NCI-H1105 treated with DMSO at 0.1 percent for 48 hours (cell line): ENCODE measurements at places on chromosomes 4 and X.

DNA sequence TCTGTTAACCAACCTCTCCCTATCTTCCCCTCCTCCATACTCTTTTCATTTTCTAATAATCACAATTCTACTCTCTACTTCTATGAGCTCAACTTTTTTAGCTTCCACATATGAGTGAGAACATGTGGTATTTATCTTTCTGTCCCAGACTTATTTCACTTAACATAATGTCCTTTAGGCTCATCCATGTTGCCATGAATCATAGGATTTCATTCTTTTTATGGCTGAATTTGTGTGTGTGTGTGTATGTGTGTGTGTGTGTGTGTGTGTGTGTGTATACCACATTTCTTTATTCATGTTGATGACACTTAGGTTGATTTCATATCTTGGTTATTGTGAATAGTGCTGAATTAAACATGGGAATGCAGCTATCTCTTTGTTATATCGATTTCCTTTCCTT, 37.4 kb downstream of the RUFY3 start:
- DNase-seq, result no peak

DNA sequence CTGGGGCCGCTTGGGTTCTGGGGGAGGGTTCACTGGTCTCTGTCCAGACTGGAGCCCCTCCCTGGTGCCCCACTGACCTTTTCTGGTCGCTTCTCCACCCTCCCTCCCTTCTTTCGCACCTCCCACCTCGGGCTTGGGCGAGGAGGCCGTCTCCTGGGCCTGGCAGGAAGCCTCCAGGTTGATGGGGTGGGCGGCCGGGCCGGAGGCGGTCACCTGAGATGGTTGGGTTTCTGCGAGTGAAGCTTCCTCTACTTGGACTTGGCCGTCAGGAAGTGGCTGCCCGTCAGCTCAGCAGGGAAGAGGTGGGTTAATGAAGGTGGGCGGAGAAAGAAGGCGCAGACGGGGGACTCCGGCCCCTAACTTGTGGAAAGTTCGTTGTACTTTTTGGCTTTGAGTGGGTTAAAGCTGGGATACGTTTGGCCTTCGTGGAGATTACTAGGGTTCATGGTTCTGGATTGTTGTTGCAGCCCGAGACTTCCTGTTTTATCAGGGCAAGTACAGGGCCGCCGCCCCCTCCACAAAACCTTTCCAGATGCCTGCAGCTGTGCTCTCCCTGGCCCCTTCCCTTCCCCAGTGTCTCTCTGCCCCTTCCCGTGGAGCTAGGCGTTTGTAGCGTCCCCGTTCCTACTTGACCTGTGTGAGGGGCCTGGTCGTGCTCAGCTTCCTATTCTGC, 1.2 kb downstream of the AKAP17A start:
- DNase-seq, result no peak

DNA sequence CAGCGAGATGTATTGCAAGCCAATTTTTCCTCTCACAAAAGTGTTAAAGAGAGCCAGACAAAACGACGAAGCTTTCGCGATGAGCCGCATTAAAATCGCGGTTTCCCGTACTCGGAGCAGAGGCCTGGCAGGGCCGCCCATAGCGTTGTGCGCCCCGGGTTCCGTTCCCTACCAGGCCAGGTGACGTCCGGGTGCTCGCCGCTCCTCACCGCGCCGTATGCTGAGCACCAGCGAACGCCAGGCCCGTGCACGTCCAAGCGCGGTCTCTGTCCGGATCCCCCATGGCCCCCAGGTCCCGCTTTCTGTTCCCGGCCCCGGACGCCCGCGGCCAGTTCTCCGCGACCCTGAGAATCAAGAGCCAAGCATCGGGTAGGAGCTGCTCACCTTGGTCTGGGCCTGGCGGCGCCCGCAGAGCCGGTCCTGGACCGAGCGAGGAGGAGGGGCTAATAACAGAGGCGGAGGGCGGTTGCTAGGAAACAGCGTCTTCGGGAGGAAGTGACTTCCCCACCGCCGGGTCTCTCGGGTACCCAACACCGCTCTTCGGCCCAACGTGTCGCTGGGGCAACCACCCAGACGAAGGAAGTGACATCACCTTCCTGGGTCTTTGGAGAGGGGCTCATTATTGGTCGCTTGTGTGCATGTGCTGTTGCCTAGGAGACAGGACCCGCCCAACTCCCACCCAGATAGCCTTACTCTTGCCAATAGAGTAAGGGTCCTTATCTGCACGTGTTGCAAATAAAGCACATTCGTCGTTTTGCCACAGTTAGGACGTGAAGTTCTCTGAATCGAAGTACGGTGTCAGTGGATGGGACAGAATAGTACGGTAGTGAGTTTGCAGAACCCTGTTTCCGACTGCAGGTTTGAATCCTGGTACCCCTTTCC, at the start of gene MAP9:
TSS of gene MAP9 (minus strand) at position 579 of the 882 bp plus-strand sequence. CDS start 1,115 bp downstream, outside the sequence.
- DNase-seq, result peak; percentile 94

GRCh38 chr4:124104101-124104500, 608.4 kb downstream of the ANKRD50 start:
- DNase-seq, result no peak

DNA sequence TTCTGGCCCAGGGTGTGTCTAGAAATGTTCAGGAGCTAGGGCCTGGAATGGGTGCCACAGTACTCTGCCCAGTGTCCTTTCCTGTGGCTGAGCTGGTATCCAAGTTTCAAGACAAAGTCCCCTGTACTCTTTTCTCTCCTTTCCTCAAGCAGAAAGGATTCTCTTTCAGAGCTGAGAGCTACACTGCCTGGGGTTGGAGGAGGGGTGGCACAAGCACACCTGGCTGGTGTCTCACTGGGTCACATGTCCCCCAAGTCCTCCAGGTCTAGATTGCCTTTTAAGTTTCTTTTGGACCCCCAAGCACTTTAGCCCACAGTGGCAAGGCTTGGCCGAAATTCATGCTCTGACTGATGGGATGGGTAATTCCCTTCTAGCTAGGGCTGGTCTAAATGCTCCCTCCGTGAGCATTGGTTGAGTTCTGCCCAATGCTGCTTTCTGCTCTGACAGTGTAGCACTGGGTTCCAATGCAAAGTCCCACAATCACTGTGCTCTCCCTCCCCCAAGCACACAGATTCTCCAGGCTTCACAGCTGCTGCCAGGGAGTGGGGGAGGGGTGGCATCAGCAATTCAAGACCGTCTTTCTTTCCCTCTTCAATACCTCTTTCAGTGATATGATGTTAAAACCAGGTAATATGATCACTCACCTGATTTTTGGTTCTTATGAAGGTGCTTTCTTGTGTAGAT, 47.8 kb downstream of the BEX3 start:
- no peak for DNase-seq

- DNase-seq, result no peak
Measured at GRCh38 chr4:58553679-58554078, 1443.5 kb upstream of the IGFBP7 start.

GRCh38 chrX:23656684-23657083, 10.6 kb upstream of the PRDX4 start:
- no peak for DNase-seq

GRCh38 chr4:163748449-163748848, 254.0 kb downstream of the TMA16 start:
- peak; percentile 75 for DNase-seq

DNA sequence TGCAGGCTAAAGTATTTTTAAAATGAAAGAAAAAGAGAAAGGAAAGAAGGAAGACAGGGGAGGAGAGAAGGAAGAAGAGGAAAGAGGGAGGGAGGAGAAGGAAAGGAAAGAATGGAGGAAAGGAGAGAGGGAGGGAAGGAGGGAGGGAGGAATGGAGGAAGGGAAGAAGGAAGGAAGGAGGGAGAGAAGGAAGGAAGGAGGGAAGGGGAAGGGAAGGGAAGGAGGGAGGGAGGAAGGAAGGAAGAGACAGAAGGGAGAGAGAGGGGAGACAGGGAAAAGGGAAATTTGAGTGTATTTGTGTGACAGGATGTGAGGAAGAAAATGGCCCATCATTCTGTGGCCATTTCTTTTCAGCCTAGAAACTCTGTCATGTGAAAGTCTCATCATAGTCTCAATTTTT, 14.9 kb upstream of the PLAC1 start:
- DNase-seq, result no peak

- DNase-seq, result no peak
Measured at GRCh38 chr4:81845761-81846160, 374.1 kb upstream of the RASGEF1B start.

GRCh38 chr4:39608451-39608850, 30.2 kb downstream of the SMIM14 start:
- no peak for DNase-seq

- DNase-seq, result no peak
Measured at GRCh38 chr4:89579771-89580170, 257.2 kb downstream of the SNCA start.

DNA sequence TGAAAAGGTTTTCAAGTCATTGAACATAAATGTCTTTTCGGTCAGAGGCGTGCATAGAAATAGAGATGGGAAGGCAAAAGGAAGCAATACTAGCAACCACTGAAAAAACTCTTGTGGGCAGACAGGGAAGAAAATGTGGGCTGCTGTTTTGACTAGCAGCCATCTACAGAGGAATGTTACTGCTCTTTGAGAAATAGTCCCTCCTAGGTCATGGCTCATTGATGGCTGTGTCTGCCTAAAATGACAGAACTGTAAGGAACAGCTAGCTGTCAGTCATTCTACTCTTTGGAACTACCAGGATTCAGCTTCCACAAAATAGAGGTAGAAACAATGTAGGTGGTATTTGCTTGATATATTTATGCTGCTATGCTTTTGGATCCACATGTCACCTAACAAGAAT, 26.9 kb upstream of the TMPRSS11B start:
- DNase-seq, result no peak

DNA sequence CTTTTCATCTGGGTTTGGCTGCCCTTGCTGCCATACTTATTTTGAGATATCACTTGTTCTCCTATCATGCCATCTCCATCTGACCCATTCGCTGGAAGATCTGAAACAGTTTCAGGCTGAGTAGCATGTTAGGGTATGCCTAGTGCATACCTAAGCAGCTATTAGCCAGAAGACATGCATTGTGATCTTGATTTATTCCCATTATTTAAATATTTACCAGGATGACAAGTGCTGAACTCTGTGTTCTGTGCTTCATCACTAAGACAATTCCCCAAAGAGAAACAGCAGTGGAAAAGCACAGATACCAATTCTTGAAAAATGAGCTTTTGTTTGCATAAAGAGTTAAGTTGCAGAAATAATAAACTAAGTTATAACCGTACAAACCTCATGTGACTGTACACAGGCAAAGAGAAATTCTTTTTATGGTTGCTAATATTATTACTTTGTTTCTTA, 271.0 kb upstream of the ARSJ start:
- DNase-seq, result no peak

DNA sequence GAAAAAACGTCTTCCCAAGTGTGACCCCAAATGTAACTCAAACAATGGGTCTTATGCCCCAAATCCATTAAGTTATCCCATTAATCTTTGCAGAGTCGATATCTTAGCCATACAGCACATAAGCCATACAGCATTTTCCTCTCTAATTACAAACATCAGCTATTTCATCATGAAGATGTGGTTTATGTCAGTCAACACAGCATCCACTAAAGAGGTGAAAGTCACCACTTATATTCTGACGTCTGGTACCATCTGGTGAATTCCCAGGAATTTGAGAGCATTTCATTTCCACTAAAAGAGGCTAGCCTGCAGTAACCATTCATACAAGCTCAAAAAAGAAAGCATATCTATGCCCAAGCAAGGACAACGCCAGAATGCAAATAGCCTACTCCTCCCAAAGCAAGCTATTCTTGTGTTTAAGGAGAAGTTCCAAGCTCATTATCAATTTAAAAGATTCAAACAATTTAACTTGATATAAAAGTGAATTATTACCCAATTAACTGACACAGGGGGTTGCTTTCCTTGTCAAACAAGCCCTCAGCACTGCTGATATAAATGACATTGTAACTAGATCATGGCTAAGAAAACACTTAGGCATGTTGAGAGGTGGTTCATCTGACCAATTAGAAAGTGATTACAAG, 203.3 kb downstream of the ANTXR2 start:
- no peak for DNase-seq

- no peak for DNase-seq
Measured at GRCh38 chr4:88879991-88880390, 177.0 kb downstream of the FAM13A start.

- peak; percentile 65 for DNase-seq
Measured at GRCh38 chrX:154019633-154020528, at the start of gene IRAK1. TSS of gene IRAK1 (minus strand) at chrX:154019902. CDS start at chrX:154019812, 90 bp downstream.

DNA sequence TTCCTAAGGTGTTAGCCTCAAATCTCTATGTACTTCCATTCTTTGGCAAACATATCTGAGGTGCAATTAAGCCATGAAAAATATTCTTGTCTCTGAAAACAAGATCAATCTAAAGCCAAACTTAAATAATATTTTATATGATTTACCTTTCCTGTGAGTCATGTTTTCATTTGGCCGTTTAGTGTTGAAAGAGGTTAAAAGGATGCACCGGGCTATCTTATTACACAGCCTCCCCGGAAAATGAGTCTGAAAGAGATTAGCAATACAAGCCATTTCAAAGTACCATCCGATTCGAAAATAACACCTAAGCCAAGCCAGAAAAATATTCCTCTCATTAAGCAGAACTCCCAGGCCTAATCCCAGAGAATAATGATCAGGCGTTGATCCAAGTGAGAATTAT, 161.5 kb upstream of the EPHA5 start:
- DNase-seq, result no peak

GRCh38 chr4:102792361-102792936, 31.7 kb upstream of the MANBA start:
- DNase-seq, result no peak

GRCh38 chr4:52643785-52644244, 15.3 kb downstream of the USP46 start:
- DNase-seq, result peak; percentile 11

- no peak for DNase-seq
Measured at GRCh38 chr4:107283587-107284559, 247.8 kb upstream of the DKK2 start.

GRCh38 chr4:53240573-53240972, 125.3 kb downstream of the SCFD2 start:
- DNase-seq, result no peak

DNA sequence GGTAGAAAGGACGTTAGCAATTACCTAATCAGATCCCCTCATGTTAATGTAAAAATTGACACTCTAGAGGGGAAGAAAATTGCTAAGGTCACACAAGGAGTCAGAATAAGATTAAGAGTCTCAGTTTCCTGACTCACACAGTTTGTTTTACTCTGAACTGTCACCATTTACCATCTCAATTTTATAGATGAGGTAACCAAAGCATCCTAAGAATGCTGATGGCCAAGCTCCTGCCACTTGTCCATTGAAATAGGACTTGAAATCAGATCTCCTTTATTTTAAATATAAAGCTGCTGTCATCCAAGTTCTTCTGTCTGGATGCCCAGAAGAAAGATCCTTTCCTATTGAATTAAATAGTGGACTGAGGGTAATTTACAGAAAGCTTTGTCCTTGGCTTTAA, 114.8 kb upstream of the VAMP7 start:
- no peak for DNase-seq

GRCh38 chr4:163568843-163569242, 74.4 kb downstream of the TMA16 start:
- no peak for DNase-seq

- DNase-seq, result no peak
Measured at GRCh38 chr4:159107203-159107925, 4.5 kb downstream of the RAPGEF2 start.

- DNase-seq, result no peak
Measured at GRCh38 chr4:38780833-38781484, 1.8 kb downstream of the TLR10 start.

GRCh38 chrX:66863721-66864120, 224.8 kb upstream of the EDA2R start:
- no peak for DNase-seq

- no peak for DNase-seq
Measured at GRCh38 chr4:153652051-153652784, 31.9 kb upstream of the TLR2 start.

- no peak for DNase-seq
Measured at GRCh38 chr4:25870081-25870480, 7.3 kb upstream of the SEL1L3 start.
